ENCODE measurements at places on chromosomes 6 and 20.

DNA sequence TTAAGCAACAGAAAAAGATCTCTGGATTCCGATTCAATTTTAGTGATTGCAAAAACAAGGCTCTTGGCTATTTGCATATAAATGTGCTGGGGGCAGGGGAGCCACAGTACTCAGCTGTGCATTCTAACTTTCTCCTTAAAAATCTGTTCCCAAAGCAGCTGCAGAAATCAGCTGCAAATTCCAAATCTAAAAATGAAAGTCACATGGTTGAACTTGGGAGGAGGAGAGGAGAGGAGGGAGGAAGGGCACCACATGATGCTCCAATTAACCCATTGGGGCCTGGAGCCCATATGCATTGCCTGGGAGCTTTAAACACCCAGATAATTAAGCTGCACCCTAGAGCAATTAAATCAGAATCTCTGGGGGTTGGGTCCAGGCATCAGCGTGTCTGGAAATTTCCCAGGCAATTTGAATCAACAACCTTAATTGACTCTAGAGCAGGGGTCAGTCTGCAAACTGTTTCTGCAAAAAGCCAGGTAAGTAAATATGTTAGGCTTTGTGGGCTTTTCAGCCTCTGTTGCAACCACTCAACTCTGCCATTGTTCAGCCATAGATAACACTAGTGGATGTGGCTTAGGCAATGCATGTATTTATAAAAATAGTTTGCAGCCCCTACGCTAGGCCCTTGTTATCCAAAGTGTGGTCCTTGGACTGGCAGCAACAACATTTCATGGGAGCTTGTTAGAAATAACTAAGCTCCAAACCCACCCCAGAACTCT lies 508.1 kb downstream of the KIF16B start:
- DNase-seq, result no peak

GRCh38 chr6:112106562-112106961 lies 19.2 kb downstream of the FAM229B start:
- no peak for DNase-seq

GRCh38 chr6:141210901-141211300 lies 921.8 kb upstream of the GJE1 start:
- no peak for DNase-seq

DNA sequence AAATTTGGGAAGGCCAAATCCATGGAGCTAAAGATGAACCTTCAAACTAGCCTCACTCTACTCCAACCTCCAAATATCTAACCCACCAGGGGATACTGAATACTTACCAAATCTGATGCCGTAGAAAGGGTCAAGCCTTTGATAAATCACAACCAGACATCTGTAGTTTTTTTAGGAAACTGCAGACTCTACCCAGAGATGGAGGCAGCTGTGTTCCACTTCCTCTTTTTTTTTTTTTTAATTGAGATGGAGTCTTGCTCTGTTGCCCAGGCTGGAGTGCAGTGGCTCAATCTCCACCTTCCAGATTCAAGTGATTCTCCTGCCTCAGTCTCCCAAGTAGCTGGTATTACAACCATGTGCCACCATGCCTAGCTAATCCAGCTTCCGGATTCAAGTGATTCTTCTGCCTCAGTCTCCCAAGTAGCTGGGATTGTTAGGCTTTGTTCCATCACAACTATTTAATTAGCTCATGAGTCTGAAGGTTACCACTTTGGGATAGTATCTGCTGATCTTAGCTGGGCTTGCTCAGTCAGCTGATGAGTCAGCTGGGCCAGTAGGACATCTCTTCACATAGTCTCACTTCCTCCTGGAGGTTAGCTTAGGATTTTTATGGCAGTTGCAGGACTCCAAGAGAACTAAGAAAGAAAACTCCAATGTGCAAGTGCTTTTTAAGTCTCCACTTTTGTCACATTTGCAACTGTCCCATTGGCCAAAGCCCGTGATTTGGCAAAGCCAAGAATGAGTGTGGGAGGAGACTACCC lies 13.3 kb downstream of the FRK start:
- no peak for DNase-seq

DNA sequence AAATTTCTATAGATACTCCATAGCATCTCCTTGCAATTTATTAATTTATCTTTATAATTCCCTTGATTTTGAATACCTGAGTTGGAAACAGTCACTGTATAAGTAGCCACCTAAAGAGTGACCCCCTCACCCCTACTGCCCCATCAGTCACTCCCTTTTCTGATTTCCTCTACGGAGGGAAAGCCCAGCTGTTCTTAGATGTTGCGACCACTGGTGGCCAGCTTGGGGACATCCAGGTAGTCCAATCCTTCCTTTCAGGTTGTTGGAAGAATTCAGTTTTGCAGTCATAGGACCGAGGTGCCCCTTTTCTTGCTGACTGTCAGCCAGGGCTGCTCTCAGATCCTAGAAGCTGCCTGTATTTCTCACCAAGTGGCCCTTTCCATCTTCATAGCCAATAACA lies 87.8 kb downstream of the BMP6 start:
- DNase-seq, result no peak

GRCh38 chr20:2652724-2653555 lies 508 bp downstream of the NOP56 start:
- DNase-seq, result no peak

GRCh38 chr6:159739341-159739740 lies 12.0 kb downstream of the WTAP start:
- DNase-seq, result no peak

- DNase-seq, result no peak
Measured at GRCh38 chr20:48722737-48723191, 105.0 kb downstream of the PREX1 start.

DNA sequence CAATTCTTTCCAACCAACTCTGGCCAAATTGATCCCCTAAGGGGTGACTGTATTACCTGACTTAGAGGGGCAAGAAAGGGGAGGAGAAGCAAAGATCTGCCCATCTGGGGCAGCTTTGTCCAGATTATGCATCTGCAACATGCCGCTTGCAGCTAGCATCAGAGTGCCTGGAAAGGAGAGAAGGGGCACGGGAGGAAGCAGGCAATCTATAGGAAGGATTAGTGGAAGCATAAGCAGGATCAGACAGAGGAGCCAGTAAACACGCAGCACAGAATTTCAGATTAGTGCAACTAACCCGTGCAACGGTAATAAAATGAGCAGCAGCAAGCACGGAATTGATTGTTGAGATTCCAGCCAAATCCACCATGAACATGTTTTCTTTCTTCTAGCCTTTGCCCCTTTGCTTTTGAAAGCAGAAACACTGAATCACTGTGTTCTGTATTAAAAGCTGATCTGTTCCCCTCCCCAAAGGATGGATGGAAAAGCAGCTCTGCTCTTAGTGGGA lies 643.6 kb upstream of the CHD6 start:
- no peak for DNase-seq

- DNase-seq, result no peak
Measured at GRCh38 chr6:166728884-166729530, 102.0 kb upstream of the RPS6KA2 start.

DNA sequence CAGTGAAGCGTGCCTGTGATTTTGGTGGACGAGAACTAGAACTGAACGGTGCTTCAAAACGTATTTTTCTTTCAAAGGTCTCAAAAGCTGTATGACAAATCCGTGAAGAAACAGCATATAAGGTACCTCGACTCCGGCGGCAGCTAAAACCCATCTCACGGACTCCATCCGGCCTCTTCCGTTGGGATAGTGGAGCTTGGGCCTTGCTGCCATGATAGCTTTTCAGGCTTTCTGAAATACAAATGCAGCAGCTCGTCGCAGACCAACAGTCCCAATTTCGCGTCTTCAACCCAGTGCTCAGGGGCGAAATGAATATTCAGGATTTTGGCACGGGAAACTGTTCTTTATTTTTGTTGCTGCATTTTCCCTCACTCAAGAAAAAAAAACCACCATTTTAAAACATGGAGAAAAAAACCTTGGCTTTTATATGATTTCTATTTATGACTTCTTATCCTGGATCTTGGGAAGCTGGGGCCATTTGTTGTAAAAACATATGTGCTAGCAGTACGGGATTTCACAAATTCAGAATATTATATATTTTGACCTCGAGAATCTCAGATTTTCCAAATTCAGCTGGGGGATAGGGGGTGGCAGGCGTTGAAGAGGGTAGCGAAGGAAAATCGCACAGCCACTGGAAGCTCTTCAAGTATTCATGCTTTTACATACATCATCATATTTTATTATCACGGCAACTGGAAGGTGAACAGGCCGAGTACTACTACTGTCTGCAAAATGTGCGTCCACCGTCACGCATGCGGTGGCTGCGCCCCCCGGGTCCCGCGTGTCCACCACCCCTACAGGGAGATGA lies 849 bp downstream of the GSTA4 start:
- no peak for DNase-seq

DNA sequence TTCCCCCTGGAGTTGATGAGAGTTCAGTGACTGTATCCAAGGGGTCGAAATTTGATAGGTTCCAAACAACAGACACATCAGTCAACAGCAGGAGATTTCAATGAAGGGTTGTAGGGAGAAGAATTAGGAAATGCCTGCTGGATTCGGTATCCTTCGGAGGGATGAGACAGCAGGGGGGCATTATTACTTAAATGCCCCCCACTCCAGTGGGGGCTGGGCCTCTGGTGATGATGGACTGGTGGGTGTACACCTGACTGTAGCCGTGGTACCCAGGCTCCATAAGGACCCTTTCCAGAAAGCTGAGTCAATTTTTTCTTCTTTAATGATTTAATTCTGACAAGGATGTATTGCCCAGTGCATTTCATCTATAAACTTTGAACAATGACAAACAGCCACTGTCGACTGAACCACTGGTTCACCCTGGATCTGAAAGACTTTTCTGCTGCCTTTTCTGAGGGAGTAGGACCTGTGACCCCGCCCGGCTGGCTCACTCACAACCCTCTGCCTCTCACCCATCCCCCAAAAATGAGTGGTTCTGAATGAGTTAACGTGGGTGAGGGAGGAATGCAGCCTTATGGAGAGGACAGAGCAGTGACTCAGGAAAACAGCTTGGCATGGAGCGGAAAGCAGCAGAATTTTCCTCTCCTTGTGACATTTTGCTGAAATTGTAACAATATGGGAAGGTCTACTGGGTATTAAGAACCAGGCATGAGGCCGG lies 41.0 kb downstream of the ZMYND8 start:
- no peak for DNase-seq

DNA sequence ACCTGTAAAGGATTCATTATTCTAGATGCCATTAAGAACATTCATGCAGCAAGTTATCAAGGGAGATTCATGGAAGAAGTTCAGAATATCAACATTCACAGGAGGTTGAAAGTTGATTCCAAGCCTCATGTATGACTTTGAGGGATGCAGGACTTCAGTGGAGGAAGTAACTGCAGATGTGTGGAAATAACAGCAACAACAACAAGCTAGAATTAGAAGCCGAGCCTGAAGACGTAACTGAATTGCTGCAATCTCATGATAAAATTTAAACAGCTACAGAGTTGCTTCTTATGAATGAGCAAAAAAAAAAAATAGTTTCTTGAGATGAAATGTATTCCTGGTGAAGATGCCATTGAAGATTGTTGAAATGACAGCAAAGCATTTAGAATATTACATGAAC lies 73.3 kb upstream of the NXT1 start:
- DNase-seq, result no peak

DNA sequence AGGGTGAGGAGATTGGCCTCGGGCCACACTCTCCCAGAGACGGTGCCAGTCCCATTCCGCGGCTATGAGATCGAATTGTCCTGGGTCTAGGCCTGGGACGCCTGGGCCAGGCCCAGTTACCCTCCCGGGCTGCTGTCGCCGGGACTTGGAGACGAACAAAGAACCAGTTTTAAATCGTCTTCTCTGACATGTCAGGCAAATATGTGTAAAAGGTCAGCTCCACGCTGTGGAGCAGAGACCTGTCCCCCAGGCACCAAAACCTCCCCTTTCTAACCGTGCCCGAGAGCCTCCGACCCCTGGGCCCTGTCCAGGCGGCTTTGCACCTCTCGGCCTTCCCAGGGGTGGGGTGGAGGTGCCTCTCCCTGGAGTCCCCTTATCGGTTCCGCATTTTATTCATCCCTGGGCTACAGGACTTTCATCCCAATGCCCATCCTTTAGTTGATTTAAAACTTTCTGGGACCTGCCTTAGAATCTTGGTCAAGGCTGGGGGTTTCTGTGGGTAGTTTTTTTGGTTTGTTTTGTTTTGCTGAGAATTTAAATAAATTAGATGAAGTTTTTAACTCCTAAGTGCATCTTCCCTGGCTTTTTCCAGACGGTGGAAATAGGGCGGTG lies 5.8 kb upstream of the TFAP2A start:
- DNase-seq, result no peak

GRCh38 chr6:43862925-43863324 lies 92.9 kb downstream of the VEGFA start:
- no peak for DNase-seq

DNA sequence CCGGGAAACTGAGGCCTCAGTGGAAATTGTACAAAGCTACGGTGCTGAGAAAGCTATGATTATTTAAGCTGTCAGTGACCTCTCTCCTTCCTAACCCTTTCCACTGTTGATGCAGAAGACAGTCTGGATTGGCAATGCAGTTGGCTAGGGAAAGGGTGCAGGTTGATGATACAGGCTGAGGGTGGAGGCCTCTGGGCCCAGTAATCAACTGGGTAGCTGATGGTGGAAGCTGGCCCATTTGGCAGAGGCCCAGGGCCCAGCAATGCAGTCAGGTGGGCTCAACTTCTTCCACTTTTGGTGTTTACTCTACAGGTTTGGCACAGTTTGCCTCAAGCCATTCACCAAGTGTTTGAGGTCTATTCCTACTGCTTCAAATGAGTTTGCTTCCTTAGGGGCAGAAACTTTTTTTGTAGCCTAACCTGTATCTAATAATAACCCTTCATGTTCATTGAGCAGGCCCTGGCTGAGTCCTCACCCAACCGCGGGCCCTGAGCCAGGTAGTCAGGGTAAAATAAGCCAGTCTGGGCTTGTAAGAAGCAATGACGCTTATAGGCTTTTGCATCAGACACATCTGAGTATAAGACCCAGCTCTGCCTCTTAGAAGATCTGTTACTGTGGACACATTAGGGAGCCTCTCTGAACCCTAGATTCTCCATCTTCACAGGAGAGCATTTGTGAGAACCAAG lies 12.1 kb downstream of the BCL2L1 start:
- DNase-seq, result no peak

GRCh38 chr6:69349771-69350170 lies 447.0 kb downstream of the LMBRD1 start:
- no peak for DNase-seq

DNA sequence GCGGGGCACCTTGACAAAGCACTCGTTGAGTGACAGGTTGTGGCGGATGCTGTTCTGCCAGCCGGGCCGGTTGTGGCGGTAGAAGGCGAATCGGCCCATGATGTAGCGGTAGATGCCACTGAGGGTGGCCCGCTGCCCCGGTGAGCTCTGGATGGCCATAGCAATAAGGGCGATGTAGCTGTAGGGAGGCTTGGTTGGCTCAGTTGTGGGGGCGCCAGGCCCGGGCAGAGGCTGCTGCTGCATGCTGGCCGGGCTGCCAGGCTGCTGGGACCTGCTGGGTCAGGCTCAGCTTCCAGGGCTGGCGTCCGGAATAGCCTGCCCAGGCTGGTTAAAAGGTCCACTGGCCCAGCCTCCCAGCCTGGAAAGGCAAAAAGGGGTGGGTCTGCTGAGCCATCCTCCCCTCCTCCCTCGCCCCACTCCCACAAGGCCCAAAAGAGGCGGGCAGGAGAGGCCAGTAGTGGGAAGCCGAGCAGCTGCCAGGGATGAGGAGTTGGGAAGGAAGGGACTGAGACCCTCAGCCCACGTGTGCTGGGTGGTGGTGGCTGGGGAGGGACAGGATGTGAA lies at the start of gene FOXS1:
Gene FOXS1 (minus strand): TSS at position 305 of the 564 bp plus-strand sequence. CDS start 62 bp downstream, at position 243.
- DNase-seq, result no peak

- DNase-seq, result peak; percentile 34
Measured at GRCh38 chr6:135163440-135163738, 17.7 kb upstream of the MYB start.

All from stimulated activated CD4-positive, alpha-beta T cell treated with anti-CD3 and anti-CD28 coated beads, Interleukin-12 subunit alpha, Interleukin-12 subunit beta, amount 100 ng/mL, for 48 hours (primary cell).